ENCODE measurements at places on chromosomes 13 and 19.

- no peak for DNase-seq
Observed at GRCh38 chr13:61414686-61415057, 977 bp downstream of the PCDH20 start.

DNA sequence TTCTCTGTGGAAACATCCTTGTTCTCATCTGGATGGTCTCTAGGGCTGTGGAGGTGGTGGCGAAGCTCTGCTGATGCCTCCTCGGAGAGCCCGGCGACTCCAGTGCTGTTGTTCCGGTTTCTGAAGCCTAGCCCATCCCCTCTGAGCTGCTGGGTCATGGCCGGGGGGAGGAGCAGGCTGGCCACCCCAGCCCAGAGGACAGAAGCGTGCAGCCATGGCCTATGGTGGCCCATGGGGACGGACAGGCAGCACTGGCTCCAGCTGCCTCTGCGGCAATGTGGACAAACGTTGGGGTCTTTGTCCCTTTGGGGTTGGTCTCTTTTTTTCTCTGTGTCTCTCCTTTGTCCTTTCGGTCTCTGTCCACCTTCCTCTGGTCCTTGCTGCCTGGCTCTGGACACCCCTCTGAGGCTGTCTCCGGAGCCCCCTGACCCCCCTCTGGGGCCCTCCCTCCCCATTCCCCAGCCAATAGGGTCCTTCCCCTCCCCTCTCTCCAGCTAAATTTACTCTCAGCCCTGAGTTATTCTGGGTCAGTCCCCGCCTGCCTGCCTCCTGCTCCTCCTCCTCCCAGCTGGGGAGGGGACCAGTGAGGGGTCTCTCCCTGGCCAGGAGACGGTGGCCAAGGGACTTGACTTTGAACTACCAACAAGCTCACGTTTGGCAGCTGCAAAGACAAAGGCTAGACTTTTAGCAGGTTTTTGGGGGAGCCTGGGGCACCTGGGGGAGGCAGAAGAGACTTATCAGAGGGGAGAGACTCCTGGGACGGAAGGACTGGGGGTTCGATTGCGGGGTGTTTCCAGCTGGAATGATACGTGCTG is at the start of gene HRC:
TSS of gene HRC (minus strand) at position 392 of the 815 bp plus-strand sequence. CDS start at position 233, 159 bp downstream.
- DNase-seq: no peak

DNA sequence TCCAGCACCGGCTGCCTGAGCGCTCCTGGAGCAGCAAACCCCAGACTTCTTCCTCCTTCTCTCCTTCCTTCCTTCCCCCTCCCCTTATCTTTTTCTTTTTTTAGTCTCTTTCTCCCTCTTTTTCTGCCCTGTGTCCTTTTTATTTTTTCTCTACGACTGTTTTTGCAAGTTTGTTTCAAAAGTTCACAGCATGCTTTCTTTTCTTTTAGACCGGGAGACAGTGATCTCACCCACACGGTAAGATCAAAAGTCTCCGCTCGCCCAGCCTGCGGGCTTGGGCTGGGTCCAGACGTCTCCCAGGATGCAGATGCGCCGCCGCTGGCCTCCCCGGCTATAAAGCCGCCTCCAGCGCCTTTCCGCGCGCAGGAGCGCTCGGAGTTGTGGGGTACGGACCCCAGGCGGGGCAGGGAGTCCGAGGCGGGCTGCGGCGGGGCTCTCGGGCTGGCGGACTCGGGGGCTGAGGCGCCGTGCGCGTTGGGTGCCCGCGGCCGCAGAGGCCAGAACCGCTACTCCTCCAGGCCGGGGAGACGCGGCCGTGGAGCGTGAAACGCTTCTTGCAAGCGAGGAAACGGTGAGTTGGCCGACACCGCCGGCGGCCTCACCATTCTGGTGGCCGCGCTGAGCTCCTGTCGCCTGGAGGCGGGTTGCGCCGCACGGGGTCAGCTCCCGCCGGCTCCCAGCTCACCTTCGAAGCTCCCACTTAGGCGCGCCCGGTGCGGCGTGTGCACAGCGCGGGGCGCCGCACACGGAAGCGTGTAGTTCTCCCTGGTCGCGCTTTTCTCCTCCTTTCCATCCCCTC is 2.0 kb upstream of the TSHZ3 start:
- DNase-seq: no peak

- no peak for DNase-seq
Observed at GRCh38 chr13:28582892-28583240, 76.1 kb upstream of the POMP start.

GRCh38 chr19:51810223-51810622 is 15.3 kb downstream of the FPR3 start:
- no peak for DNase-seq

GRCh38 chr19:9914315-9915207 is 21.8 kb downstream of the OLFM2 start:
- no peak for DNase-seq

DNA sequence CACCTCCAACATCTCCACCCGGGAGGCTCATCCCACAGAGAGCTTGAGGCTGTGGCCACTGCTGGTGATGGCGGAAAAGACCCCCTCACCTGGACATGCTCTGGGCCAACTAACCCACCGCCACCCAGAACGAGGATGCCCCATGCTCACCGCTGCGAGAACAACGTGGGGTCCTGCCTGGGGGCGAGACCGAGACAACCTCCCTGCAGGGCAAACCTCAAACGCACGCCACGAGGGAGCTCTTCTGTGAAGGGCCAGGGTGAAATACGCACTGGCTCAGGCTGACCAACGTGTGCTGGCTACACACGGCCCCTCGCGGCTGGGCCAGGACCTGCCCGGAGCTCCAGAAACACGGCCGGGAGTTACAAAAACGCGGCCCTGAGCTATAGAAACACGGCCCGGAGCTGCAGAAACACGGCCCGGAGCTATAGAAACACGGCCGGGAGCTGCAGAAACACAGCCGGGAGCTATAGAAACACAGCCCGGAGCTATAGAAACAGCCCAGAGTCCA is 19.0 kb upstream of the PLPP2 start:
- no peak for DNase-seq

GRCh38 chr13:73449252-73449651 is 390.4 kb downstream of the KLF5 start:
- DNase-seq: no peak

DNA sequence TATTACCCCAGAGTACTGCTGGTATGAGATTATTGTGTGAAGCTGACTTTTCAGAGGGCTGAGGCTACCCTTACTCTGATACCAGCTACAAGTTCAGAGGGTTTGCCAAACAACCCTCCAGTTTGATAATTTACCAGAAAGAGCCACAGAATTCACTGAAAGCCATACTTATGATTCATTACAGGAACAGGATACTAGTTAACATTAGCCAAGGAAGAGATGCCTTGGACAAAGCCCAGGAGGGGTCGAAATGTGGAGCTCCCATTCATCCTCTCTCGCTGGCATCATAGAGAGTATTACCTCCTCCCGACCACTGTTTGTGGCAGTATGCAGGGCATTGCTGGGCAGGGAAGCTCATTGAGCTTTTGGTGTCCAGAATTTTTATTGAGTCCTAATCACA is 364.3 kb downstream of the KCNRG start:
- no peak for DNase-seq

DNA sequence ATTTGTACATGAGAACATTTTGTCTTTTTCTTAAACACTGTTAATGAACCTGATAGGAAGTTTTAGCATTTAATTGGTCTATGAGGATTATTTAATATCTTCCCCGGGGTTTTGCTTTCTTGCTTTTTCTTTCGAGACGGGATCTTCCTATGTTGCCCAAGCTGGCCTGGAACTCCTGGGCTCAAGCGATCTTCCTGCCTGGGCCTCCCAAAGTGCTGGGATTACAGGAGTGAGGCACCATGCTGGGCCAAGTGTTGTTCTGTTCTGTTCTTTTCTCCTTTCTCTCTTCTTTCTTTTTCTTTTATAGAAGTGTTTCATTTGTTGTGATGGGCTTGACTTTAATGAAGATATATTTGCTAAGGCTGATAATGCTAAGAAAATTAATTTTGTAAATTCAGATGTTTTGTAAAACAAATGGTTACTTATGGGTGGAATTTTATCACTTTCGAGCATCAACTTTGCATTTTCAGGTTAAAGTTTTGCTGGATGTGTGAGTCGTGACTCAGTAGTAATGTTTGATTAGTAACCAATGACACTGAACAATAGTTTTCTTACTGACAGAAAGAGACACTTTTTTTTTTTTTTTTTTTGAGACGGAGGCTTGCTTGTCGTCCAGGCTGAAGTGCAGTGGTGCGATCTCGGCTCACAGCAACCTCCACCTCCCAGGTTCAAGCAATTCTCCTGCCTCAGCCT is 2.2 kb downstream of the PAN3 start:
- DNase-seq: no peak

DNA sequence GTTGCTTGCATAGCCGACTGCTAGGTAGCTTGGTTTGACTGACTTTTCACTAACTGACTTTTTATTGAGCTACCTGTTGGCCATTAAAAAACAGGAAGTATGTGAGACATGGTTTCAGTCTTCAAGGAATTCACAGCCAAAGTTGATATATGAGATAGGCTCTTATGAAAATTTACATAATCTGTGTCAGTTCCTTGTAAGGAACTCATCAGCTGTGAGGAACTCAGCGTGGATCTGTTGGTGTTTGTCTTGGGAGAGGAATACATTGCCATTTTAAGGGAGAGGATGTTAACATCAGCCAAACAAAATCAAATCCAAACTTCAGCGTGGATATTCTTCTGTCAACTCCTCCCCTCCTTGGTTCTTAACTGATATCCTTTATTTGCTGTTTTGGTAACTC is 2.0 kb downstream of the RNF113B start:
- no peak for DNase-seq

DNA sequence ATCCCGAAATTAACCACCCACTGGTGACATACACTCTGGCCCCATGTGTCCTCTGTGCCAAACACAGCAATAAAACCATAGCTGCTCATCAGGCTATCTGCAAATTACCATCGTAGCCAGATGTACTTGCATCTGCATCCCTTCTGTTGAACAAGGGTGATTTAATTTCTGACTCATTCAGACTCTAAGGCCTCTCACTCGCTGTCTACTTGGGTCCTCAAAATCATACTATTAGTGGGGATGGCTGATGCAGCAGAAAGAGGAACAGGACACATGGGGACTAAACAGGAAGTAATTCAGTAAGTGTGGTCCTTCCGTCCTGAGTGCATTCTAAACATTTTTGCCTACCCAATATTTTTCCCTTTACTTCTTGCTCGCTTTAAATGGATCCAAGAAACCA is 2275.0 kb upstream of the PCDH20 start:
- DNase-seq: no peak

GRCh38 chr13:108226184-108226583 is 8.0 kb downstream of the ABHD13 start:
- no peak for DNase-seq

DNA sequence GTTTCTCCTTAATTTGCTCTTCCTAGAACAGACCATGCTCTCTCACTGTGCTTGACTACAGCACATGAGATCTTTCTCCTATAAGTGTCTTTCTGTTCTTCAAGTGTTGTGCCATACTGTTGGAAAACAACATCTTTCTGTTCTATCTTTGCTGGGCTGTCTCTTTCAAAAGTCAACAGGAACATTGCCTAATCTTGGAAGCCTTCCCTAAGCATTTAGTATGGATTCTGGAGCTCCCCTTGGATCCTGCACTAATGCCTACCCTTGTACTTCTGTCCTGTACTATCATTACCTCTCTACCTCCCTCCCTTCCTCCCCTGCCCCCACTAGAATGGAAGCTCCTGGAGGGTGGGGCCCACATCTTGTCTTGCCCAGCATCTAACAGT is 26.8 kb downstream of the STARD13 start:
- DNase-seq: no peak

DNA sequence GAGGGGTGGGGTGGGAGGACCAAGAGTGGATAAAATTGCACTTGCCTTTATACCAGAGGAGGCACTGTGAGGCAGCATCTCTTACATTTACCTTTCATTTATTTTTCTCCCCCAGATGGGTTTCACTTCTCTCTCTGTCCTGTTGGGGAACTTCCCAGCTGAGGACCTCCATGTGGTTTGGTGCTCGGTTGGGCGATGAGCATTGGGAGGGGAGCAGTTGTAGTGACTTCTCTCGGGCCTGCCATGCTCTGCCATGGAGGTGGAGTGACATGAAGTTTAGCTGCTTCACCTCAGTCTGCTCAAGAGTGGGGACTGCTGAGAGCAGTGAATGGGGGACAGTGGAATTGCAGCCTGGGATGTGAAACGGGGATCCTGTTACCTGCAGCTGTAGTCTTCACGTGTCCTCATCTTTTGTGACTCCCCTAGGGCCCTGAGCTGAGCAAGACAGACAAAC is 23.1 kb upstream of the CXCL17 start:
- DNase-seq: no peak

GRCh38 chr19:4497770-4498389 is 20.4 kb downstream of the PLIN4 start:
- DNase-seq: no peak

DNA sequence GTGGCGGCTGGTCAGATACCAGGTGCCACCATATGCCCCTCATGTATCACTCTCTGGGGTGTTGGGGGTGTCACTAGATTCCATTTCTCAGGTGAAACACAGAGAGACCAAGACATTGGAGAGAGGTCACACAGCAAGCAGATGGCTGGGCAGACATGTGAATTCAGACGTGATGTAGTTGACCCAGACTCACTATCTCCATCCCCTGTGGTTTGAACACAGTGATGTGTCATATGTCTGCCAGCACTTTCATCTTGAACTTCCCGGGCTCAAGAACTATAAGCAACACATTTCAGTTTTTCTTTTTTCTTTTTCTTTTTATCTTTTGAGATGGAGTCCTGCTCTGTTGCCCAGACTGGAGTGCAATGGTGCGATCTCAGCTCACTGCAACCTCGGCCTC is 16.1 kb upstream of the UPF1 start:
- no peak for DNase-seq

DNA sequence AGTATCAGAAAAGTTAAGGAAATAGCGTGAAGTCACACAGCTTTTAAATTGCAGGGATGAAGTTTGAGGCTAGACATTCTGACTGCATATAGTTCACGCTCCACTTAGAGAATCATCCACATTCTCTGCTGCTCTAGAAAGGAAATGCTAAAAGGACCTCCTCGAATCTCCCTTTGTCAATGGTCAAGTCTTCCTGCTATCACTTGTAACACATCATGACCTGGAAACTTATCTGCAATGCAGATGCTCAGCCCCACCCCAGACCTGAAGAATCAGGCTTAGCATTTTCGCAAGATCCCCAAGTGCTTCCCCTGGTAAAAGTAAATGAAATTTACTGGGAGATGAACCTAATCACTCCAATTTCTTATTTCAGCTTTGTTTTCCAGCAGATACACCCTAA is 372.1 kb downstream of the LIG4 start:
- no peak for DNase-seq

DNA sequence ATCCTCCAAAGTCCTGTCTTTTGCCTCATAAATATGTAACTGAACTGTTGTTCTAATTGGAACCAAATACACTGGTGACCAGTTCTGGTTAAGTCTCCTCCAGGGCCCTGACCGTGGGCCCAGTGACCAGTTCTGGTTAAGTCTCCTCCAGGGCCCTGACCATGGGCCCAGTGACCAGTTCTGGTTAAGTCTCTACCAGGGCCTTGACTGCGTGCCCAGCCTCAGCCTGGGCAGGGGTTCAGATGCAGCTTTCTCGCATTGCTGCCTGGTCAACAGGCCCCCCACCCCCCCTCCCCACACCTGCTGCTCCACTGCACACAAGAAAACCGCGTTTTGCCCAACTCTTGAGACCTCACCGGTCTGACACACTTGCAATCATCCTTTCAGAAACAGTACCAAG is 3.8 kb upstream of the GRTP1 start:
- no peak for DNase-seq
